ENCODE measurements at places on chromosomes 12 and 14.

DNA sequence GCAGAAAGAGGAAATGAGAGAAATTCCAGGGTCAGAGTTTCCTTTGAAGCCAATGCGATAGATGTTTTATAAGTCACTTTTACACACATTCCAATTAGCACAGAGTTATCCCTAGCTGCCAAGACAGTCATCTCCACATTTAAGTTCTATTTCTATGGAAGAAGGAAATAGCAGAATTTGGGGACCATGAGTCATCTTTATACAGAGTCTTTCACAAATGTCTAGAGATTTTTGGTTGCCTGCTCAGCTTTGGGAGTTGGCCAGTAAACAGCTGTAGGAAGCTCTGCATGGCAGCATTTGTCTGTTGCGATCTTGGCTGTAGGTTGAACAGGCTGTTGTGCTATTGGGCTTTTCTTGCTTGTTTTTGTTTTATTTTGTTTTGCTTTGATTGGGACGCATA, 884.3 kb downstream of the GALC start:
- DNase-seq, result peak; percentile 38

GRCh38 chr12:106269150-106269771, 21.4 kb upstream of the CKAP4 start:
- DNase-seq, result no peak

DNA sequence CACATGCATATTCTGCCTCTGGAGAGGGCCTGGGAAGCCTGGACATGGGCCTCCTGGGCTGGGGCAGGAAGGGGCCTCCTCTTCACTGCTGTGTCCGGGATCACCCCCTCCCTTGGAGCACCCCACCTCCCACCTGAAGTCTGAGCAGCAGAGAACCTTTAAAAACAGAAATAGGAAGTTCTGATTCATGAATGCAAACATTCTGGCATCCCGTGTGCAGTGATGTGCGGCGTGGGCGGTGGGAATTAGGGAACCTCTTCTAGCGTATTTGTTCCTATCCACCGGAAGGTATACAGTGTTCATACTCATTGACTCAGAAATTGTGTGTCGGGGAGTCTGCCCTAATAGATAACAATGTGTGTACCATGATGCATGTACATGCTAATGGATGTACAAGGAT, 46.2 kb downstream of the C14orf132 start:
- DNase-seq, result no peak

DNA sequence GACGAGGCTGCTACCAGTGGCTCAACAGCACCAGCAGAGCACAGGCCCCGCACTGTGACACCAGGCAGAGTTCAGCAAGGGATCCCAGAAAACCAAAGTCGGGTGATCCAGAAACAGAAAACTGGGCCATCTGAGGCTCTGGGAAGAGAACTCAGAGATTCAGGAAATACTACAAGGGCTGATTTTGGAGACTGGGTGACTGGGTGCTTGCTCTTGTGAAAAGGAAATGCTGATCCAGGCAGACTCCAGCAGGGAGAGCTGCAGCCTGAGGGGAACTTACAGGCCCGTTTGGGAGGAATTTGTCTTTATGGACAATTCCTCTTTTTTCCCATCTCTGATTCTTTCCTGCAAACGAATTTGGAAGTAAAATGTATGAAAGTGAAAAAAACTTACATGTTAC, 28.2 kb downstream of the FOXN3 start:
- DNase-seq, result no peak

DNA sequence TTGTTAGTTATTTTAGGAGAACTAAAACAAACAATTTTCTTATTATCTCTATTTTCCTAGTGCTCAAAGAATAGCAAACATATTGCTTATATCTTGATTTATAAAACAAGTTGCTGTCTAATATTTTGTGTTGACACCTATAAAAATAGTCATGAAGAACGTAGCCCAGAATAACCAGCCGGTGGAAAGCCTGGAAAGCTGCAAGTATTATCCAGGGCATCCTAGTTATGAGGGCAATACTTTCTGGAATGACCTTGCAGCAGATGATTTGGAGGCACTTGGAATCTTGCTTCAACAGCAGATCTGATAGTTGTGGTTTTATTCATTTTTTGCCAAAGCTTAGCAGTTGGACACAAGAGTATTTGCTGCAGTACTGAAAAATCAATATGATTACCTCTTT, 948.7 kb downstream of the LRFN5 start:
- no peak for DNase-seq

DNA sequence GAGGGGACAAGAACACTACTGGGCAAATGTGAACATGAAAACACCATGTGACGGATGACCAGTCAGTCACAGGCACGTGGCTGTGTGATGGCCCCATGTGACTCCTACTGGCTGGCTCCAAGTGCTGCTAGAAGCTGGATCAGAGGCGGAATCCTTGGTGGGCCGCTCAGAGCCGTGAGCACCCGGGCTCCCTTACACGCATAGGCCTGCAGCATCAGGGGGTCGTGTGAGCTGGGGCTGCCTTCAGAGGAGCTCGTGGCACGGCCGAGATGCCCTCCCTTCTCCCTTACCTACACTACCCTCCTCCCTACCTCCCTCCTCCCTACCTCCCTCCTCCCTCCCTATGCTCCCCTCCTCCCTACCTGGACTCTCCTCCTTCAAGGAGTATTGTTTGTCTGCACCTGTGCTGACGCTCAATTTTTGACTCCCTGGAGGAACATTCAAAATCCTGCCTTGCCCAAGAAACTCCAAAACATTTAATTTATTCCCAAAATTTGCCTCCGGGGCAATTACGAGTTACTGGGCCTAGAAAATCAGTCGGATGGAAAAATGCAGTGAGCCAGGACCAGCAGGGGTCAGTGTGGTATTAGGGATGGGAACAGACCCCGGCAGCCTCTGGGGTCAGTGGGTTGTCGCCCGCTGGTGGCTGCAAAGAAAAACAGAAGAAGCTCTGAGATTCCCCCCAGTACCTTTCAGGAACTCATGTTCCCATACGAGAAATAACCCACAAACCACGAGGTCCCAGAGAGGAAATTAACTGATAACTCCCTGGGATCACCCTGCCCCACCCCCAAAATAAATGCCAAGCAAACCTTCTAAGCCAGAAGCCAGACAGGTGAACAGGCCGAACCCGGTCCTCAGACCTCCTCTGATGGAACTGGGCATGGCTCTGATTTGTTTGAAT, 61.3 kb downstream of the C14orf132 start:
- no peak for DNase-seq

DNA sequence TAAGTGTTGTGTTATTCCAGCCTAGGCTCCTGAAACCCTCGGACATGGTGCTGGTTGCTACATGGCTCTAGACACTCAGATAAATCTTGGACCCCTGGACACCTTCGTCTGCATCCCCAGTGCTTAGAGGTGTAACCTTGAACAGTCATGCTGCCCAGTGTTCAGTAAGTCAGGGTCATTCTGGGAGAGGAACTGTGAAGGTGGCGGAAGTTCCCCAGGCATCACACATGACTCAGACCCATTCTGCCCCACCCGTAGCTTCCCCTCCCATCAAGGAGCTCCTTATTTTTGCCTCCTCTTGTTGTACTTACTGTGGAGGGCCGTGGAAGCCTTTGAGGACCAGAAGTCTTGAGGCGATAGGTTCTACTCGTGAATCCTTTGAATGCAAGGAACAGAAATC, 18.1 kb upstream of the SSPN start:
- DNase-seq, result no peak

GRCh38 chr12:13230500-13230899, 34.0 kb downstream of the EMP1 start:
- DNase-seq, result no peak
